ENCODE measurements at places on chromosomes 16 and 17.

DNA sequence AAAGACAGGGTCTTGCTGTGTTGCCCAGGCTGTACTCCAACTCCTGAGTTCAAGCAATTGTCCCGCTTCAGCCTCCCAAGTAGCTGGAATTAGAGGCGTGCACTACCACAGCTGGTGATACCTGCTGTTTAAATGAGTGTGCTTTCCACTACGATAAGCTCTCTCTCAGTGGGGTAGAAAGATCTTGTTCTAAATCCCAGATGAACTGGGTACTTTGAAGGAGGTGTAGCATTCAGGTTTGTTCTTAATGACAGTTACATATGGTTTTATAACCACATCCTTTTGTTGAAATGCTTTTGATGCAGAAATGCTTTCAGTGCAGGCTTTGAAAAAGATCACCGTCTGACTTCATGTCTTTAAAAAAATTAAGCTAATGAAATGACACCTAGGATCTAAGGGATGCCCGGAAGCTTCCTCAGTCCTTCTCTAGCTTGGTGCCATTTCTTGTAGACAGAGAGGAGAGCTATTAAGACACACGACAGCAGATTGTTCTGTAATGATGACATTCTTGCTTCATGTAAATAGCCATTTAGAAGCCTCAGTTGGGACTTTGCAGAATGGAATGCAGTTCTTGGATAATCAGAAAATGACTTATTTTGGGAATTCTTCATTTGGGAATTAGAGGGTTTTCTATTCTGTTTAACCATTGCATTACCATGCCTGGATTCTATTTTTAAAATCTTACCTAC, 19.5 kb downstream of the PMM2 start:
- DNase-seq: no peak

DNA sequence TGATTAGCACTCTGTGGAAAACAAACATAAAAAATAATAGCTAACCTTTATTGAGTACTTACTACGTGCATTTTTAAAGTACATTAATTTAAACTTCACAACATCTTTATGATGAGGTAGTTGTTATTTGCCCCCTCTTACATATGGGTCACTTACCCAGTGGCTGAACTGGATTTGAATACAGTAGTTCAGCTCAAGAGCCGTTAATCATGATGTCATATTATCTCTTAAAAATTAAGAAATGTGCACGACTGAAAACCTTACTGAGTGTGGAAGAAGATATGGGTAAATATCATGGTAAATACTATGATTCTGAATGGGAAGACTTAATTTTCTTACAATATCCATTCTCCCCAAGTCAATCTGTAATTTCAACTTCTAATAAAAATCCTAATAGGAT, 17.6 kb downstream of the NDEL1 start:
- DNase-seq: no peak

GRCh38 chr17:35256629-35257028, 13.8 kb downstream of the SLFN5 start:
- DNase-seq: no peak

DNA sequence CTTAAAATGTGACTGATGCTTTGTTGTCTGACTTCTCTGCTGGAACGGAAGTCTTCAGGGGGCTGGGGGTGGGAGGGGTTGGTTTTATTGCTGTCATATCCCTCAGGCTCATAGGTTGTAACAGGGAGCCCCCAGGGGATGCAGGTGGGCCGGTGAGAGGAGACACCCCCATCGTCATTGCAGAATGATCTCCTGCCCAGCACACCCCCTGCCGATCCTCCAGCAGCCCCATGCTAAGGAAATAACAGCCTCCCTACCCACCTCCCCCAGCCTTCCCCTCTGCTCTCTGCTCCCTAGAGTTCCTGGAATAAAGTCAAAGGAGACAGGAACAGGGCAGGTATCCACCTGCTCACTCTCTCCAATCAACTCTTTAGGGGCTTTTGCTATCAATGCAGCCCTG, 270.1 kb upstream of the TNRC6C start:
- DNase-seq: no peak

- no peak for DNase-seq
These were observed 253.1 kb upstream of the DYNLRB2 start for GRCh38 chr16:80287674-80288073.

GRCh38 chr16:88561485-88562359, 8.5 kb upstream of the ZC3H18 start:
- DNase-seq: peak; percentile 14

GRCh38 chr17:47244697-47245096, 8.9 kb upstream of the ITGB3 start:
- DNase-seq: no peak

DNA sequence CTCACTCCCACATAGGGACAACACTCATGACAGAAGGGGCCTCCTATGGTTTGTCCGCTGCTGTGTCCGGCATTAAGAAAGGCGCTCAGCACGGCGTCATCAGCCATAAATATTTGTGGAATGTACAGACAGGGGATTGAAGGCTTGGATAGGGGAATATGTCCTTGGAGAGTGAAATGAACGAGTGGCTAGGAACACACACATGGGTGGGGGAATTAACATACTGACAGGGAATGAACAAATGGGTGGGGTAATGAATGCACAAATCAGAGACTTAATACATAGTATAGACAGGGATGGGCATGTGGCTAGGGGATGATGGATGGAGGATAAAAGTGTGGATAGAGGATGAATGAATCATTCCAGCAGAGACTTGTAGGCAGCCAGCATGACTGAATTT, 154.0 kb upstream of the HSBP1 start:
- no peak for DNase-seq

- DNase-seq: peak; percentile 47
These were observed 50.1 kb downstream of the LMF1 start for GRCh38 chr16:920717-921116.

DNA sequence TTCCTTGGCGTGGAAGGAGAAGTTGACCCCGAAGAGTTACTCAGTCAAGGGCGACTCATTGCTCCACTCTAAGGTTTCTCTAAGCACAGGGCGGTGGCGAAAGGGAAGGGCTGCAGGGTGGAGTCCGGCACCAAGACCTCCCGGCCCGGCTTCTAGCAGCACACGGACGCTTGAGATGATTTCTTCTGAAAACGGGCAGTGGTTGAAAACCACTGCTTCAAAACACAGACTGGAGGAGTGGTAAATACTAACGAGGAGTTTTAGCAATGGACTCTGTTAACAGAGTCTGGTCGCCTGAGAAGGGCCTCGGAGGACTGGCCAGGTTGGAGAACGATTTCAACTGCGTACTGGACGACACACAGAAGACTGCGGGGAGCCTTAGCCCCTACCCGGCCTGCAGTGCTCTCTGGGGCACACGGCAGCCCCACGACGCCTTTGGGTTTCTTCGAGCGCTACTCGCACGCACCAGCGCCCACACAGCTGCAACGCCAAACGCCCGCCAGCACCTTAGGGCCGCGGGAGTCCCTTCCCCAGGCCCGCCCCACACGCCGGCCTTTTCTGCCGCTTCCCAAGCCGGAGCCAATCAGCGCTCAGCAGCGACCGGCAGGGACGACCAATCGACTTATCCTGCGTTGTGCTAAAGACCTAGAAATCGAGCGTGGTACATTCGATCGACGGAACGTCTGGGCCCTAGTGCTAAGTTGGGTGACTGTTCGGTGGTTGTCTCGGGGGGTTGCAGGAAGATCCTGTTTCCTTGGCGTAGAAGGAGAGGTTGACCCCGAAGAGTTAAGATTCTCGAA, 14.4 kb upstream of the CA4 start:
- peak; percentile 84 for DNase-seq

GRCh38 chr17:49370971-49371834, 9.2 kb upstream of the ZNF652 start:
- no peak for DNase-seq

DNA sequence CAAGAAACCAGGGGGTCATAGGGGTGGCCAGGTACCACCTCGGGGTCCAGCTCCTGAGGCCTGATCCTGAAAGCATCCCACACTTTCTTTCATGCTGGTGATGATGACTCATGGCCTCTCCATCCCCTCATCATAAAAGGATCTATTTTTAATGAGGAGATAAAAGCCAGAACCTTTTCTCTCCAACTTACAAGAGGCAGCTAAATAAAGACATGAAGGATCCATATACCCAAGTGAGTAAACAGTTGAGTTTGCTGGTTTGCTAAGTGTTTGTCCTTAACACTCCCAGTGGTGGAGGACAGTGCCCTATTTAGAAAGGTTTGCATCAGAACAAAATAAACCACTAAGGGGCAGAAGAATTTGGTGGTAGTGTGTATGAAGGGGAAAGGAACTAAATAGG, 383.8 kb downstream of the GRIN2A start:
- DNase-seq: no peak

GRCh38 chr17:79678736-79679255, 51.9 kb upstream of the ENPP7 start:
- DNase-seq: no peak

GRCh38 chr17:37064206-37064605, 115.5 kb downstream of the AATF start:
- DNase-seq: no peak

GRCh38 chr17:64084086-64084939, 45.6 kb downstream of the ERN1 start:
- DNase-seq: no peak

GRCh38 chr16:15954814-15955151, 5.4 kb downstream of the ABCC1 start:
- no peak for DNase-seq

- DNase-seq: no peak
These were observed 24.6 kb upstream of the SHISA9 start for GRCh38 chr16:12876778-12877177.

- DNase-seq: no peak
These were observed 7.0 kb downstream of the TPSD1 start for GRCh38 chr16:1262846-1263221.

GRCh38 chr17:22512506-22512905, 820.2 kb downstream of the KCNJ18 start:
- no peak for DNase-seq

DNA sequence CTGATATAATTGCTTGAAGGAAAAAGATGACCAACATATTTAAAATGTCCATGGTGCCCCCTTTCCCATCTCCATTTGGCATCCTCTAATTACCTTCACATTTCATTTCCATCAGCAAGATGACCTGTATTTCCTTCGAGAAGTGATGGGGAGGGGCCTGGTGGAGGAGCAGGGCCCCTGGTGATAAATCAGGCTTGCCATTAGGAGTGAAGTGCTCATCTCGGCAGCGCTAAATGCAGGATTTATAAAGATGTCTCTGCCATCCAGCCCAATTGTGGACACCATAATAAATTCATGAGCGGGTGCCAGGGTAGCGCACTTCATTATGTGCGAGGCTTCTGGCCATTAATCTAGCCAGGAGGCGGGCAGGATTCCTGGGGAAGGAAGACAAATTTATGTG, 101.5 kb upstream of the IRX6 start:
- DNase-seq: no peak

DNA sequence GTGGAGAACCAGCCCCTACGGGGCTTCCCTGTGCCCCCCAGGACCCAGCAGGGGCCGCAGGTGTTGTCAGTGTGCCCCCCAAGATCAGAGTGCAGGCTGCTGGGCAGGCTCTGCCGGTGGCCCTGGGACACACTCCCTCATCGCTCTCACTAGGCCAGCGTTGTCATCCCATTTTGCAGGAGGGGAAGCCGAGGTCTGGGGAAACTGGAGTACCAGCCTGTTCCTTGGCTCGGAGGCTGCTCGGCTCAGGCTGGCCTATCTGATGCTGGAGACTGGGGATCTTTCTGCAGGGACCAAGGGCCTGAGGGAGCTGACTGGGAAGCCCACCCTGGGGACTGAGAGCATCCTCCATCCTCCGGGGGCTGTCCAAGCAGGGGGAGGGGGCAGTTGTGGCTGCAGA, 74.2 kb upstream of the CBX4 start:
- DNase-seq: no peak

- DNase-seq: no peak
These were observed 23.1 kb upstream of the BAHCC1 start for GRCh38 chr17:81371910-81372760.

- DNase-seq: no peak
These were observed 20.4 kb downstream of the CEP295NL start for GRCh38 chr17:78882540-78883088.

GRCh38 chr17:78242024-78242742, 10.8 kb downstream of the TMEM235 start:
- DNase-seq: no peak

DNA sequence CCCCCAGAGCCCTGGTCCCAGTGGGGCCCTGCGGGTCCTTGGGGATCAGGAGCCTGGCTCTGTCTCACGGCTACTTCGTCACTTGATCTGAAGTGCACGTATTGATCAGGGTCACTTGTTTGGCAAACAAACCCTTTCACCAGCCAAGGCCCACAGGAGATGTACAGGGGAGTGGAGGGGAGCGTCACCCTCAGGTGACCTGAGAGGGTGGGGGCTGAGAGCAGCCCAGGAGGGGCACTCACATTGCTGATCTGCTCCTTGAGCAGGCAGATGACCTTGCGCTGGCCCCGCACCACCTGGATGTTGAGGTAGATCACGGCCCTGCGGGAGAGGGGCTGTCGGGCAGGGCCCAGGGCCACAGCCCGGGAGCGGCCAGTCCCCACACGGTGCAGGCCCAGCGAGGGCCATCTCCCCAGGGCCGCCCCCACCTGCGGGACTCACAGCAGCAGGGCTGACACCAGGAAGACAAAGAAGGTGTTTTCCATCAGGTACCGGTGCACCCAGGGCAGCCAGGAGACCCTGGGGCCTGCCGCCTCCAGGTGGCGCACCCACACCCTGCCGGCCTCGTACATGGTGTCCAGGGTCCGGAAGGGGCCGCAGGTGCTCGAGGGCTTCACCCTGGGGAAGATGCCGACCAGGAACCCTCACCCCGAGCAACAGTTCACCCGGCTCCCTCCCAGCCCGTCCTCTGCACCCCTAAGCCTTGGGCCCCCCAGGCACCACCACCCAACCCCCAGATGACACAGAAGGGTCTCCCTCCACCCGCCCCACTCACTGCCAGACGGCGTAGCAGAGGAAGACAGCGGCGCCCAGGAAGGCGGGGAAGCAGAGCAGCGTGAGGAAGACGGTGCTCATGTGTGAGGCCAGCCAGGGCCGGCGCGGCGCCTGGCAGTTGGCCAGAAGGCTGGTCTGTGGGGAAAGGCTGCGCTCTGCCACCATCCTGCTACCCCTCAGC, 11.3 kb downstream of the TMC6 start:
- DNase-seq: no peak

DNA sequence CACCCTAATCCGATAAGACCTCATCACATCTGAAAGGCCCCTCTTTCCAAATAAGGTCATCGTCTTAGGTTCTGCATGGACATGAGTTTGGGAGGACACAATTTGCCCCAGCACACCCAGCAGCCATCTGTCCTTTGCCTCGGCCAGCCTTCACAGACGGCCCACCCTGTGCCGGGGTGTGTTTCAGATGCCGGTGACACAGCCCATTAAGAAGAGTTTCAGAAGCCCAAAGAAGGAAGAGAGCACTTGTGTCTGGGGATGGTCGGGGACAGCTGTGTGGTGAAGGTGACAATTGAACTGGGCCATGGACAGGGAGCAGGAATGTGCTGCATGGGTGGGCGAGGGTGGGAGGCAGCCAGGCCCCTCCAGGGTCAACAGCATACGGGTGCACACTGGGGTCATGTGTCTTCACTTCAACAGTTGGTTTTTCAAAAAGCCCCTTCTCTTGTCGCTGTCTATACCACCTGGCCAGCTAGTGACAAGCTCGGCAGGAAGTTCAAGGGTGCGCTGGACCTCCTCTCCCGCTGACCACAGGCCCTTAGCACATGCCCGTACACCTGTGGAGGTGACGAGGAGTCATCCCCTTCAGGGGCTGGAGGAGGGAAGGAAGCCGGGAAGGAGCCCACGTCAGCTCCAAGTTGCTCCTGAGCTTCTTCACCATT, 183.1 kb downstream of the C16orf95 start:
- no peak for DNase-seq

- no peak for DNase-seq
These were observed 620 bp downstream of the NOB1 start for GRCh38 chr16:69754143-69754468.

All from hypothalamus (tissue), 51 donors.